ENCODE measurements at places on chromosomes 1 and 21.

GRCh38 chr1:109312978-109313775 is 6.4 kb upstream of the MYBPHL start:
- DNase-seq = no peak

DNA sequence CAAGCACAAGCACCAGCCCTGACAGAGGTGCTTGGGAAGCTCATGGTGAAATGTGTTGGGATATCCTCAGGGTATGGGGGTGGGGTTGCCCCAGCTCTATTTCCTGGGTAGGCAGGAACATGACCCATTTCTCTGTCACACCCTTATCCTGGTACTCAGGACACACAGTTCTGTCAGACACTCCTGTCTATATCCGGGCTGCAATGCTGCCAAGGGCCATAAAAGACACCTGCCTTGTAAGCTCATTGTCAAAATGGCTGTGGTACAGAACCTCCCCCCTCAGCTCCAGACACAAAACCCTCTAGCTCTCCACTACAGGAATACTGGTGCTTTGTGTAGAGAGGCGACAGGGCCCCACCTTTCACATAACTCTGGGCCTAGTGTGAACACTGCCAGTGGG is 636.7 kb downstream of the PLA2G4A start:
- no peak for DNase-seq

DNA sequence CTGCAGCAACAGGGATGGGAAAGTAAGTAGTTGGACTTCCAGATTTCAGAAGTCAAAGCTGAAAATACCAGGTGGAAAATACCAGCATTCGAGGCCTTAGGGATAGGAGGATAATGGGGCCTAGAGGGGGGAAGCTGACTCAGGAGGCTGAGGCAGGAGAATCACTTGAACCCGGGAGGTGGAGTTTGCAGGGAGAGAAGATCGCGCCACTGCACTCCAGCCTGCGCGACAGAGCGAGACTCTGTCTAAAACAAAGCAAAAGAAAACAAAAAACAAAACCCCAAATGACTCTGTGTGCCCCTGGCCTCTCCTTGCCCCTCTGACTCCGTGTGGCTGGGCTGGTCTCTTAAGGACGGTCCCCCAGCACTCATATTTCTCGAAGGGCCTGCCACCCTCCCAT is 3.4 kb downstream of the SH2D2A start:
- no peak for DNase-seq

DNA sequence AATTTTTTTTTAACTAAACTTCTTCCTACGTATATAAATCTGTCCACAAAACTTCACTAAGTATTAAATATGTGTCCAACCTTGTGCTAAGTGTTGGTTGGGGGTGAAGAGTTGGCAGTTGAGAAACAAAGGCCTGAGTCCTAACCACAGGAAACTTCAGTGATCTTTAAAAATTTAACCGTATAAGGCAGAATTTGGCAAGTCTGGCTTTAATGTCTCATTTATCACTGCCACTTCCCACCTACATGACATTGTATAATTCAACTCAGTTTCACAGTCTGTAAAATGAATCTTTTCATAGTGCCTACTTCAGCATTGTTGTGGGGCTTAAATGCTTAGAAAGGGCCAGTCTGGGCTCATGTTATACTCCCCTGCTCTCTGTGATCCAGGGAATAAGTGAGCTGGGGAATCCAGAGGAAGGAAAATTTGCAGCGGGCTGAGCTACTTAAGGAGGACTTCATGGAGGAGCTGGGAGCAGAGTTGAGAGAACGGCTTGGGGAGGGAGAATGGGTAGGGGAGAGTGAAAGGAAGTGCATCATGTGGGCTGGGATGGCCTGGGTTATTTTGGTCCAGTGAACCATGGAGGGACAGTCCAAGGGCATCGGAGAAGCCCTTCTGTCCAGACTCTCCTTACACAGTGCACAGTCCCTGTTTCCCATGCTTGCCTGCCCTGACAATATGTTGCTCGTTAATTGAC is 14.5 kb downstream of the IFNAR2 start:
- no peak for DNase-seq

DNA sequence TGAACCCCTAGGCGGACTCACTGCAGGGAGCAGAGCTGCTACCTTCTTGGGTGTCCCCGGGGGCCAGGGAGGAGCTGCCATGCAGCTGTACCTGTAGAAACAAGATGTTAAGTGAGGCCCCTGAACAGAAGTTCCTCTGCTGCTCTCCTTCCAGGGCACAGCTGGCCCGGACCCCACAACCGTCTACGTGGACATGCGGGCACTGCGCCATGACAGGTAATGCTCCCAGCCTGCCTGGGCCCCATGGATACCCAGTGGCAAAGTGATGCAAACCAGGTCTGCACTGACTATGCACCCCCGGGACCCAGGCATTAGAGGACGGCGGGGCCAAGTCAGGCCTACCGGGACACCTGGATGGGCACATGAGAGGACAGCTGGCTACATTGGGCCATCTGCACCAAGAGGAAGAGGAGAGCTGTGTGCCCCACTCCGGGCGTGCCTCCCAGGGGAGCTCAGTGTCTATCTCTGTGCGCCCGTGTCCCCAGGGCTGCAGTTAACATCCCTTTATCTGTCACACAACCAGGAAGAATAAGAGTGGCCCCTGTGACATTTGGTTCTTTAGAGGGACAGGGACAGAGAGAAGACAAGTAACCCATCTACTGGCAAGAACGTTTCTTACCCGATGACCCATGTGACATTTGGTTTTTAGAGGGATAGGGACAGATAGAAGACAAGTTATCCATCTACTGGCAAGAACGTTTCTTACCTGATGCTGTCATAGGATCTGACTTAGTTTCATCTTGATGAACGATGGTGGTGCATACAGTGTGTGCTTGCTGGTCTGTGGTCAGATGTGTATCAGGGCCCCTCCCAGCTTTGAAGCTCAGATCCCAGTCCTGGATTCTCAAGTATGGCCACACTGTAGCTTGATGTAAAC is 44.1 kb downstream of the S100B start:
- no peak for DNase-seq

DNA sequence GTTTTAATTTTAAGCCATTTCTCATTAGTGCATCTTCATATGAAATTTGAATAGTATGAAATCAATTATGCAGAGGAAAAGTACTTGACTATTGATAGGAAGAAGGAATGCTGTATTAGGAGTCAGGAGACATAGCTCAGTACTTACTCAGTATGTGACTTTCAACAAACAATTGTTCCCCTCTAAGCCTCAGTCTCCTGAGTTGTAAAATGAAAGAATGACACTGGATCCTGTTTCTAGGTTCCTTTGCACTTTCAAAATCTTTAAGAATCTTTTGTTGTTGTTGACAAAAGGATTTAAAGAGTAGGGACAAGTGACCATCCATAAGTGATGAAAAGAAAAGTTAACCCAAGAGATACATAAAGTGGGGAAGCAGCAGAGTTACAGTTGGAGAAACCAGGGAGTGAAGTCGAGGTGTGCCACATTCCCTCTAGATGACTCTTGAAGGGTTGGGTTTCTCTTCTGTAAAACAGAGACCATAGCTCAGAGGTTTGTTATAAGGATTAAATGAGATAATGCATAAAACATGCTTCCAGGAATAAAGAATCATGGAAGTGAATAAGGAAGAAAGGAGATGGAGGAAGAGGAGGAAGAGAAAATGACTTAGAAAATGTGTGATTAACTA is 105.7 kb upstream of the KCNJ15 start:
- DNase-seq = no peak

DNA sequence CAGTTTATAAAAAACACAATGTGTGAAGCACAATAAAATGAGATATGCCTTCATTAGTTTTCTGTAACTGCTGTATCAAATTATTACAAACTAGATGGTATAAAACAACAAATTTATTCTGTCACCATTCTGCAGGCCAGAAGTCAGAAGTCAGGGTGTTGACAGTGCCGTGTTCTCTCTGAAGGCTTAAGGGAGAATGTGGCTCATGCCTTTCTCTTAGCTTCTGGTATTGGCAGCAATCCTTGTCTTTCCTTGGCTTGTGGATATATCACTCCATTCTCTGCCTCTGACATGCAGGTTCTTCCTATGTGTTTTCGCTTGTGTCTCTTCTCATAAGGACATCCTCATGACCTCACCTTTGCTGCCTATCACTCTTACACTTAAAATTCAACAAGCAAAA is 10.1 kb downstream of the NEK7 start:
- DNase-seq = no peak

- no peak for DNase-seq
Measured at GRCh38 chr1:230068621-230068873, 1.5 kb downstream of the GALNT2 start.

DNA sequence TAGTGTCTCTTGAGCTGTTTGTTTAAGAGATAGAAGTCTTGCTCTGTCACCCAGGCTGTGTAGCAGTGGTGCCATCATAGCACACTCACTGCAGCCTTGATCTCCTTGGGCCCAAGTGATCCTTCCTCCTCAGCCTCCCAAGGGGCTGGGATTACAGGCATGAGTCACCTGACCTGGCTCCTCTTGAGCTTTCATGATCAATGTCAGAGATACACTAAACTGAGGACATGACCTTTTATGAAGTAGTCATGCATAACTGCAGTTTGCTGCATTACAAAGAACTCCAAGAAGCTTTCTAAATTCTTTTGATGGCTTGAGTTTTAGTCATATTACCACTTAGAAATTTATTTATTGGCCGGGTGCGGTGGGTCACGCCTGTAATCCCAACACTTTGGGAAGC is 77.7 kb downstream of the CC2D1B start:
- DNase-seq = no peak

GRCh38 chr1:47783638-47784496 is 213.3 kb downstream of the TRABD2B start:
- no peak for DNase-seq

DNA sequence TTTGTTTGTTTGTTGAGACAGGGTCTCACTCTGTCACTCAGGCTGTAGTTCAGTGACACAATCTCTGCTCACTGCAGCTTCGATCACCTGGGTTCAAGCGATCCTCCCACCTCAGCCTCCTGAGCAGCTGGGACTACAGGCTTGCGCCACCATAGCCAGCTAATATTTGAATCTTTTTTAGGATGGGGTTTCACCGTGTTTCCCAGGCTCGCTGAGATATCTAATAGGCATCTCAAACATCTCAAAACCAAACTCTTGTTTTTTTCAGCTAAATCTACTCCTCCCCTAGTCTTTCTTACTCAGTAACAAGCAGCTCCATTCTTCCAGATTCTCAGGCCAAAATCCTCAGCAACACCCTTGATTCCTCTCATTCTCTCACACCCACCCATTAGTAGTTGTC is 22.0 kb upstream of the SRRM1 start:
- DNase-seq = peak; percentile 30

GRCh38 chr1:93678491-93678890 is 3.1 kb downstream of the BCAR3 start:
- no peak for DNase-seq

DNA sequence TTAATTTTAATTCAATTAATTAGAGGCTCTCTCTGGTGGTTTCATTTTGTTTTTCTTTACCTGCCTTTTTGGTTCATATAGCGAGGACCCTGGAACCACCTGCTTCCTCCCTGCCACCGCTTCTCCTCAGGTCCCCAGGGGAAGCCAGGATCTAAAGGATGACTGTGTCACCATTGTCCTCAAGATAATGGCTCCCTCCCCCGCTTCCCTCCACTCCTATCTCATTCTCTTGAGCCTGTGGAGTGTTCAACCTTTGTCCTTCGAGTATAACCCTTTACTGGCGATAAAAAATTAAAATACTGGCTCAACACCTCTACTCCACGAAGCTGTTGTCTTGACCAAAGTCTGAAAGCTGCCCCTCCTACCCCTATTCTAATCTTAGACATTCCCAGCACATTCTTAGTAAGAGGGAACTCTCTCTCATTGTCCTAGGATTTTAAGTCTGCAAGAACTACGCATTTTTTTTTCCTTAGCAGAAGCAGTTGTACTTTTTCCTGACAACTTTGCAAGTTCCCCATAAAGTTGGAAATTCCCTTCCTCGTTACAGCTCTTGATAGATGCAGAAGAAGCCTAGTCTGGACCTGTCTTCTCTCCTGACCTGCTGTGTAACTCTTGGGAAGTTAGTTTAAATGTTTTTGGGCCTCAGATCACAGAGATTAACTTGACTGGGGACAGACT is 12.6 kb upstream of the MAPKAPK2 start:
- DNase-seq = no peak

DNA sequence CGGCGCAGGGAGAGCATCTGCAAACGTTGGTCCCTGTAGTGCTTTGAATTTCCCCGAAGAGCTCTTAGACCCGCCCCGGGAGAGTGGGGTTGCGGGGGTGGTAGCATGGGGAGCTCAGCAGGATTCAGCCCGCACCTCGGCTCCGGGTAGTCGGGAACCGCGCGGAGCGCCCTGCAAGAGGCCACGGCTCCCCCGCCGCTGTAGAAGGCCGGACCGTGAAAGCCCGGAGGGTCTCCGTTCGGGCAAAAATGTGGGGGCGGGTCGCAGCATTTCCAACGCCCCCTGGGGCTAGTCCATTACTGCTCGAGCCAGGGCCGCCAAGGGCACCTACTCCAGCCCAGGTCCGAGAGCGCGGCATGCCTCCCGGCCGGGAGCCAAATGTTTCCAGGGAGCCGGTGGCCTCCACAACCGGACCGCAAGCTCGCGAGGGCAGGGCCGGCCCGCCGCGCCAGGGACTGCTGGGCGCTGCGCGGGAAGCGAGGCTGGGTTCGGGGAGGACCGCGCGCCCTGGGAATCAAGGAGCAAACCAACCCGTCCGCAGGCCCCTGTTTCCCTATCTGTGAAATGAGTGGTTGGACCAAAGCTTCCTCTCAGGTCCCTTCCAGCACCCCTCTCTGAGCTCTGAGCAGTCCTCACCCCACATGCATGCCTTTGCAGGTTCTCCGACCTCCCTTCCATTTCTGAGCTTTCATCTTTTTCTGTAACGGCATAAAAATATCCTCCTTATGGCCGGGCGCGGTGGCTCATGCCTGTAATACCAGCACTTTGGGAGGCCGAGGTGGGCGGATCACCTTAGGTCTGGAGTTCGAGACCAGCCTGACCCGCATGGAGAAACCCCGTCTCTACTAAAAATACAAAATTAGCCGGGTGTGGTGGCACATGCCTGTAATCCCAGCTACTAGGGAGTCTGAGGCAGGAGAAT is 775 bp upstream of the TMEM63A start:
- DNase-seq = no peak

GRCh38 chr1:211517006-211517405 is 25.0 kb upstream of the RD3 start:
- no peak for DNase-seq

DNA sequence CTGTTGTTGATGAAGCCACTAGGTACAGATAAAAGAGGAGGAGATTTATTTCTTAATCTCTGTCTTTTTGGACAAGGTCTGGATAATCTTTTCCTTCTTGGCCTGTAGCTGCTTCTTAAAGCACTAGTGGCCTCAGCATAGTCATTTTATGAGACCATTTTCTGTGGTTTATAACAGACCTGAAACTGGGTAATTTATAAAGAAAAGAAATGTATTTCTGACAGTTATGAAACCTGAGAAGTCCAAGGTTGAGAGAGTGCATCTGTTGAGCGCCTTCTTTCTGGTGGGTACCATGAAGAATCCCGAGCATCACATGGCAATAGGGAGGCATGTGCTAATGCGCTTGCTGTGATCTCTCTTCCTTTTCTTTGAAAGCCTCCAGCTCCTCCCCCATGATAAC is 36.7 kb upstream of the PDC start:
- no peak for DNase-seq

Measured in H1 (cell line).